EL (cell line): ENCODE measurements at places on chromosomes 5 and 9.

- DNase-seq = no peak
Measured at GRCh38 chr5:73615085-73615484, 10.9 kb upstream of the ARHGEF28 start.

DNA sequence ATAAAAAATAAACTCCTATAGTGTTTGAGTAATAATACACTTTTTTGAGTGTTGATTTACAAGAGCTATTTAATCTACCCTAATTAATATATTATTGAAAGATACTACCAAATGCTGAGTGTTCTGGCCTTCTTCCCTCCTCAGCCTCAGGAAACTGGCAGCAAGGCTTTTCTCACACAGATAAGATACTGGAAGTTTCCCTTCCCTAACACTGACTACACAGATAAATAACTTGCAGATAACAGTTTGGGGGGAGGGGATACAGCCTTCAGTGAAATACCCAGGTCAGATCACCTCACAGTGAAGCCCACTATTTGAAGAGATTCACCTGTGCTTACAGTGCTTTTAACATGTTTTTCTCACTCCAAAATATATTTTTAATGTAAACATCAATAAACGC lies 1.6 kb upstream of the NIPSNAP3A start:
- DNase-seq = no peak

- no peak for DNase-seq
Measured at GRCh38 chr5:77987331-77987730, 211.2 kb upstream of the TBCA start.

DNA sequence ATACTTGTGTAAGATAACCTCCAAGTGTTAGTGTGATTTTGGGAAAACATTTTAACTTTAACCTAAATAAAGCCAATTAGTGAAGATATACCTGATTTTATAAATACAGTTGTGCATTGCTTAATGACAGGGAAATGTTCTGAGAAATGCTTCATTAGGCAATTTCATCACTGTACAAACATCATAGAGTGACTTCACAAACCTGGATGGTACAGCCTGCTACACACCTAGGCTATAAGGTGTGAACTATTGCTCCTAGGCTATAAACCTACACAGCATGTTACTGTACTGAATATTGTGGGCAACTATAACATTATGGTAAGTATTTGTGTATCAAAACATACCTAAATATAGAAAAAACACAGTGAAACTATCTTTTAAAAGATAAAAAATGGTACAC lies 166.8 kb upstream of the TARS1 start:
- DNase-seq = no peak

DNA sequence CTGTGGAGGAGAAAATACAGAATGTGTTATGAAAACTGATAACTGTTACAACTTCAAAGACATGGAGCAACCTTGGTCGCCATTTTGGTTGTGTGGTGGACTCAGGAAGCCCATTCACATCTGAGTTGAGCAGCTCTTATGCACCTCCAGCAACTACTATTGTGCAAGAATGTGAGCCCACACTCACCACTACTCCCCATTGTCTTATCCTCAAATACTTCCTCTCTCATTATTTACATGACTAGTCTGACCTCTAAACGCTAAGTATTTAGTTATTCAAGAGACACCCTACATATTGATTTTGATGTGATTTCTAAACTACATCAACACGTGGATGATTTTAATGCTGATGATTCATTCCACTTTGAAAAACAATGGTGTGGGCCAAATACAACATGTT lies 516.6 kb upstream of the CLINT1 start:
- DNase-seq = no peak

- DNase-seq = no peak
Measured at GRCh38 chr5:147809830-147810666, 21.4 kb downstream of the SPINK1 start.
